Activated CD8-positive, alpha-beta memory T cell treated with anti-CD3 and anti-CD28 coated beads, Interleukin-2, amount 10 ng/mL, durations not matched to agents 7 days and 5 days (primary cell): ENCODE measurements at places on chromosomes 5 and 9. TPM values are rescaled to one million over a fixed set of nuclear protein-coding genes. Genes with fewer than 3 reads are reported as not detected.

- no peaks in the 10 kb centered on the region for H3K4me1 ChIP-seq
- H3K27me3 ChIP-seq = no peaks in the 10 kb centered on the region
- no peak for DNase-seq
- H3K27ac ChIP-seq = no peak overlapping the region
- H3K4me3 ChIP-seq = no peak overlapping the region
- no peaks in the 10 kb centered on the region for H3K36me3 ChIP-seq
Measured at GRCh38 chr5:145666591-145666990, 168.6 kb downstream of the PRELID2 start.

The SAPCD2 gene
- 40.1 TPM for total RNA-seq

DNA sequence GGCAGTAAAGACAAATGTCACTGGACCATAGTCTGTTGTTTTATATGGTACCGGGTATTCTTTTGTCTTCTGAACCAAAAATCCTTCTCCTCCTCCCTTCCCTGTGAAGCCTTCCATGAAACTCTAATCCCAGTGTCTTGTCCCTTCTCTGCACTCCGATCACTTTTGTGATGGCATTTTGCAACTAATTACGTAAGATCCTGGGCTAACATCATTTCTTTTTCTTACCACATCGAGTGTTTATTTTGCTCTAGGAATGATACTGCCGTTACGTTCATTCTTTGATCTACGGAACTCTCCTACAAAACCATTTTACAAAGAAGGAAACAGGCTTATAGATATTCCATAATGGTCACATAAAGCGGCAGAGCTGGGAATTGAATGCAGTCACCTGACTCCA is 33.7 kb downstream of the SNX18 start:
- no peak for DNase-seq
- H3K27ac ChIP-seq = no peak overlapping the region
- H3K4me3 ChIP-seq = no peak overlapping the region
- H3K4me1 ChIP-seq = peaks cover 4% of the 10 kb centered on the region

The TOR1B gene
- 30.1 TPM for total RNA-seq

The OTULINL gene
- 46.7 TPM for total RNA-seq
